ENCODE measurements at places on chromosomes 3 and 15.

GRCh38 chr3:45088543-45089358 lies 57.4 kb downstream of the CDCP1 start:
- no peak for DNase-seq

GRCh38 chr15:100898661-100899462 lies 19.2 kb downstream of the ALDH1A3 start:
- DNase-seq, result no peak

- peak; percentile 16 for DNase-seq
Measured at GRCh38 chr3:195240939-195241338, 30.0 kb downstream of the XXYLT1 start.

DNA sequence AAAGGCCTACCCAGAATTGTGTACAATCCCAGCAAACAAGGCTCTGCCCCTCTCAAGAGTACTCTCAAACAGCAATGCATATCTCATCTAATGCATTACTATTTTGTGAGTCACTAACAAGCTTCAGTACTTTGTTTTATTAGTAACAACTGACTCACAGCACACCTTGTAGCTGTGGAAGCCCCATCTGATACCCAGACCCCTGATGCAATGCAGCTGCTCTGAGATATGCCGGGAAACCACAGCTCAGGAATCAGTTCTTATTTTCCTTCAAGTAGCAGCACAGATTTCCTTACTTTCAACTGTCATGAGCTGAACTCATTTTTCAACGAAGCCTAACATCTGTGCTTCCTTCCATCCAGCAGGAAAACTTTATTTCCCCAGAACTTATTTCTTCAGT lies 37.8 kb downstream of the CCNL1 start:
- no peak for DNase-seq

DNA sequence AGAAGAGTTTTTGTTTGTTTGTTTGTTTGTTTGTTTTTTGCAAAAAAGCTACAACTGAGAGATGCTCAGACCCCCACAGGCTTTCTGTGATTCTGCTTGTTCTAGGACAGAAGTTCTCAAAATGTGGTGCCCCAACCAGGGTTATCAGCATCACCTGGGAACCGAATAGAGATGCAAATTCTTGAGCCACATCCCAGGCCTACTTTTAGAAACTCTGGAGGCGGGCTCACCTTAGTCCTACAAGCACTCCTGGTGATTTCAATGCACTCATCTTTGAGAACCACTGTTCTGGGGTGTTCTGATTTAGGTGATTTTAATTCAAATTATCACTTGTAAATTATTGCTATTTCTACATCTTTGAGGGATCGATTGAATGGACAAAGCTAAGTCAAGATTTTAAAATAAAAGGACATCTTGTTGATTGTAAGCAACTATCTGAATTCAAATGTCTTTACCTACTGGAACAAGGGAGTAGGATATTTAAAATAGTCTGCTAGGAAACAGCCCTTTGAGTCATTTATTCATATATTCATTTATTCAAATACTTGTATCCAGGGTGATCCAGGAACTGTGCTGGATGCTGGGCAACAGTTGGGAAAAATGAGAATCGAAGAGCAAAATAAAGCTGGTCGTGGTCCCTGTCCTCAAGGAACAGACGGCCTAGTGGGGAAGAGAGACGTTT lies 44.7 kb upstream of the CADPS start:
- no peak for DNase-seq

All from right hindlimb (tissue), 1 donor.